ENCODE measurements at places on chromosomes 12 and 14. TPM values are rescaled to one million over a fixed set of nuclear protein-coding genes. Genes with fewer than 3 reads are reported as not detected.

GRCh38 chr14:97107080-97107479 is 309.9 kb downstream of the VRK1 start:
- H3K27ac ChIP-seq, result no peak overlapping the region
- no peak overlapping the region for H3K4me3 ChIP-seq
- H3K27me3 ChIP-seq, result no peaks in the 10 kb centered on the region
- H3K4me1 ChIP-seq, result no peaks in the 10 kb centered on the region
- H3K36me3 ChIP-seq, result no peaks in the 10 kb centered on the region

DNA sequence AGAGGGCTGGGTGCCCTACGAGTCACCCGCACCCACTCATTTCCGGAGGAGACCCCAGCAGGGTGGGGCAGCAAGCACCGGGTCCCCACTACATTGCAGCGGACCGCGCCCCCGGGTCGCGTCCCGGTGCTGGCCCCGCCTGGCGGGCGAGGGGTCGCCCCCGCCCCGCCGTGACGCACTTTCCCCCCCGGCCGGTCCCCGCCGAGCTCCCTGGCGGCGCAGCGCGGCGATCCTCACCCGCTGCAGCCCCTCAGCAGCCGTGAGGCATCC is 106.1 kb downstream of the PRICKLE1 start:
- peak overlapping the region; percentile 86 for H3K4me3 ChIP-seq
- H3K36me3 ChIP-seq, result no peaks in the 10 kb centered on the region
- H3K27ac ChIP-seq, result no peak overlapping the region
- DNase-seq, result no peak
- peaks cover 29% of the 10 kb centered on the region for H3K27me3 ChIP-seq

DNA sequence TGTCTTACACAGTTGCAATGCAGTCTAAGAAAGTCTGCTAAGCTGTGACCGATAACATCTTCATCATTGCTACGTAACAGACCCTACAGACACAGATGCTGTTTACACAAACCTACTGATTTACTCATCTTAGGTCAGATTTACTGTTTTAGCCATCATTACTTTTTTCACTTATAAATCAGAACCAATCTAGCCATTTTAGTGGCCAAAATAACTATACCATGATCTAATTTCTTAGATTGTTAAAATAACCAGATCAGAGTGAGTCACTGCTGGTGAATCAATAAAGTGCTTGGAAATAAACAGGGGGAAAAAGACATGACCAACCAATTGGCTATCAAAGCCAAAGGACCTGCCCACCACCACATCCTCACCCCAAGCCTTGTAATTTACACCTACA is 57.0 kb upstream of the FOXN3 start:
- no peak for DNase-seq
- peaks cover 10% of the 10 kb centered on the region for H3K36me3 ChIP-seq
- H3K27ac ChIP-seq, result no peak overlapping the region
- no peaks in the 10 kb centered on the region for H3K27me3 ChIP-seq
- H3K4me1 ChIP-seq, result peaks cover 14% of the 10 kb centered on the region
- H3K4me3 ChIP-seq, result no peak overlapping the region

DNA sequence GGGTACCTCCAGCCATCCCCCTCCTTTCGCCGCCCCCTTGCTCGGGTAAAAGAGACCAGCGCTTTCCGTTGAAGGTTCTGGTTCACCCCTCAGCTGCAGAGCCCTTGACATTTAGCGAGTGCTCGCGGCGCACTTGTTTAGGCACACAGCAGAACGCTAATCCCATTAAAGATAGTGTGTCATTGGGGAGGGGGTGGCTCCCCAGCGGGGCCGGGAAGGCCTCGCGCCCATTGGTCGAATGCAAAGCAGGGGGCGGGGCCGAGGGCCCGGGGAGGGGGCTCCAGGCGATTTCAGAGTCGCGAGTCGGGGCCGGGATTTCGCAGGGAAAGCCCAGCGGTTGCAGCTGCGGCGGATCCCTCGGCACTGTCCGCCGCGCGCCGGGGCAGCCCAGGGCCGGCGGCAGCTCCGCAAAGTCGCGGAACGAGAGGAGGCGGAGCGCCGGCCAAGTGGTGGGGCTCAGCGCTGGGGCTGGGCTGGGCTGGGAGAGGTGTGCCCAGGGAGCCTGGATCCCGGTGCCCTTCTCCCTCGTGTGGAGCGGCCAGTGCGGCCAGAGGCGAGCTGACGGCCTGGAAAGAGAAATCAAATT is 122.9 kb downstream of the TSPAN9 start:
- no peak overlapping the region for H3K27ac ChIP-seq
- peaks cover 2% of the 10 kb centered on the region for H3K36me3 ChIP-seq
- peak; percentile 87 for DNase-seq
- H3K4me3 ChIP-seq, result peak overlapping the region; percentile 76
- H3K4me1 ChIP-seq, result peaks cover 39% of the 10 kb centered on the region
- H3K27me3 ChIP-seq, result no peaks in the 10 kb centered on the region

DAO gene
- total RNA-seq, result not detected

Data from osteocyte (in vitro differentiated cells).